Colonic mucosa (tissue), 4 donors: ENCODE measurements at places on chromosomes 2 and 18. TPM values are rescaled to one million over a fixed set of nuclear protein-coding genes. Genes with fewer than 3 reads are reported as not detected.

GRCh38 chr18:9814431-9814830, 71.3 kb upstream of the TXNDC2 start:
- DNase-seq, result no peak

DNA sequence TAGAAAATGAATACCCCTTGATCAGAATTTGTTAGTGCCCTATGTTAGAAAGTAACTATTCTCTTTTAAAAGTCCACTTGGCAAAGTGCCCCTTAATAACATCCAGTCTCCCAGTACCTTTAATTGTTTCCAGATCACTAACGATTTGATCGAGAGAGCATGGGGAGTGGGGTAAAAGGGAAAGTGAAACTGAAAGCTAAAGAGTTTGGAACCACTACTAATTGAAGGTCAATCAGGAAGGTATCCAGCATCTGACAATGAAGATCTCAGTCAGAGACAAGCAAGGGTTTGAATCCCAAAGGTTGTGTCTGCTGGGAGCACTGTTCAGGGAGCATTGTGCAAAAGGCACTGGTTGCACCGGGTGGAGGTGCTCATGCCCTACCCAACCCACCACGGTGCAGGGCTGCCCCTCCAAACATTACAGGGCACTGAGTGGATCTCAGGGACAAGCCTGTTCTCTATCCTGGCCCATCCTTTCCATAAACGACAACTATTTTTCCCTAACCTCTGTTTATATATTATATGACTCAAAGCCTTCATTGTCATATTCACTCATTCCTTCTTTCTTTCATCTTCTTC, 14.6 kb upstream of the RIT2 start:
- no peak for DNase-seq

GRCh38 chr2:177318613-177319012, 54.1 kb upstream of the NFE2L2 start:
- DNase-seq, result no peak

DNA sequence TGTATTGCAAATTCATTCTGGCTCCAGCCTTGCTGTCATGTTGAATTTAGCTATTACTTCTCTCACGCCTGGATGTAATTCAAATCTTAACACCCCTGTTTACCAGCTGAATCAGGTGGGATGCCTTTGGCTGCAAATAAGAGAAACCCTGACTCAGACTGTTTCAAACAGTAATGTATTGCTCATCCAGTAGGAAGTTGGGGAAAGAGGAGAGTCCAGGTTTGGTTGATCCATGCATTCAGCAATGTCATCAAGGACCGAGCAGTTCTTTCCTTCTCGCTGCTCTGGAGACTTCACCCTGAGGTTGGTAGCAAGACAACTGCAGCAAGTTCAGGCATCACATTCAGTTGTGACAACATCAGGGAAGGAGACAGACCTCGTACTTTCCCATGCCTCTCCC, 6.4 kb upstream of the DARS1 start:
- DNase-seq, result no peak

DNA sequence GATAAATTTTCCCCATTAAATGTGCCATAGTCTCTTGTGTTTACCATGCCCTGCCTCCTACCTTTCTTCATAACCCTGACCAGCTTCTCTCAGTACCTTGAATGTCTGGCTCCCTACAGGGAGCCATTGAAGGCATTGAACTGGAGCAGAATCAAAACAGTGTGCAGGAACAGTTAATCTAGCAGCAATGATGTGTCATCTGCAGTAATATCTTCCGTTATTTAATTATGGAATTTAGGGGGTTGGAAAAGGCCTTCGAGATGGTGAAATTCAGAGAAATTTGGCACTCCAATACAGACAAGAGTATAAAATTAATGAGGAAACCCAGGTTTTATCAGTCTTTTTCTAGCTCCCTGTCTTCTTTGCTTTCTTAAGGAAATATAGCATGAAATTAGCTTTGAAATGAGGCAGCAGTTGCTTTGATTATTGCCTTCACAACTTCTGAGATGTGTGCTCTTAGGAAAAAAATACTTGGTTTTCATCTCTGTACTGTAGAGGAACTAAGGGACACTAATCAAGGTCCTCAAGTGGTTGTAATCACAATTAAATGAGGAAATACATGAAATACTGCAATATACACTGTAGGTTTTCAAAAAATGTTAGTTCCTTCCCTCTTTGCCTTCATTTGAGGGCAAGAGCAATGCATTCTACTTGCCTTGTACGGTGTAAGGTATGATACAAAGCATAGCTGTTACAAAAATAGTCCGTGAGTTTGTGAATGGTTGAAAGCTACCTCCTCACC, 369.1 kb downstream of the SETBP1 start:
- no peak for DNase-seq

ALPP gene
- 0.37 TPM for total RNA-seq

DNA sequence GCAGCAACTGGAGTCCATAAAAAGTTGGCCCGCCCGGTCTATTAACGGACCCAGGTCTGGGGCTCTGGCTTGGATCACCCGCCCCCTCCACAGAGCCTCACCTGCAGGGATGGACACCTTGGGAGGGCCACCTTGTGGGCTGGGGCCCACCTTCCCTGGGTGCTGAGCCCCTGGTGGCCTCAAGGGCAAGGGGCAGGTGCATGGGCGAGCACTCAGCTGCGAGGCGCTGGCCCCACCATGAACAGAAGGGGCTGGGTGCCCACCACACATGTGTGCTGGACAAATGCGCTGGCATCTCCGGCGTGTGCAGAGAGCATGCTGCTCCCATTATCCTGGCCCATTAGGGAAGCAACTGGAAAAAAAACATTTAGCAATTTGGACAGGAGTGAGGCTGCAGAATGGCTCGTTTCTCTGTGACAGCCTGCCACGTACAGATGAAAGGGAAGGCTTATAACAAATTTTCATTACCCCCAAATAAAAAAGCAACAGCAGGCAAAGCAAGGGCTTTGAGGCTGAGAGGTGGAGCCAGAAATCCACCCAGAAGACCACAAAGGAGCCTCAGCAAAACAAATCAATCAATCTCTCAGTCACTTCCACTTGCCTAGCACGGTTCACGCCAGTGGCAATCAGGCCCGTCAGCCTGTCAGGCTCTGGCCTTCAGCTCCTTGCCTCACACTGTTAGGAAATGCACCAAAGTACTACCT, 253.1 kb upstream of the ZNF521 start:
- no peak for DNase-seq

DNA sequence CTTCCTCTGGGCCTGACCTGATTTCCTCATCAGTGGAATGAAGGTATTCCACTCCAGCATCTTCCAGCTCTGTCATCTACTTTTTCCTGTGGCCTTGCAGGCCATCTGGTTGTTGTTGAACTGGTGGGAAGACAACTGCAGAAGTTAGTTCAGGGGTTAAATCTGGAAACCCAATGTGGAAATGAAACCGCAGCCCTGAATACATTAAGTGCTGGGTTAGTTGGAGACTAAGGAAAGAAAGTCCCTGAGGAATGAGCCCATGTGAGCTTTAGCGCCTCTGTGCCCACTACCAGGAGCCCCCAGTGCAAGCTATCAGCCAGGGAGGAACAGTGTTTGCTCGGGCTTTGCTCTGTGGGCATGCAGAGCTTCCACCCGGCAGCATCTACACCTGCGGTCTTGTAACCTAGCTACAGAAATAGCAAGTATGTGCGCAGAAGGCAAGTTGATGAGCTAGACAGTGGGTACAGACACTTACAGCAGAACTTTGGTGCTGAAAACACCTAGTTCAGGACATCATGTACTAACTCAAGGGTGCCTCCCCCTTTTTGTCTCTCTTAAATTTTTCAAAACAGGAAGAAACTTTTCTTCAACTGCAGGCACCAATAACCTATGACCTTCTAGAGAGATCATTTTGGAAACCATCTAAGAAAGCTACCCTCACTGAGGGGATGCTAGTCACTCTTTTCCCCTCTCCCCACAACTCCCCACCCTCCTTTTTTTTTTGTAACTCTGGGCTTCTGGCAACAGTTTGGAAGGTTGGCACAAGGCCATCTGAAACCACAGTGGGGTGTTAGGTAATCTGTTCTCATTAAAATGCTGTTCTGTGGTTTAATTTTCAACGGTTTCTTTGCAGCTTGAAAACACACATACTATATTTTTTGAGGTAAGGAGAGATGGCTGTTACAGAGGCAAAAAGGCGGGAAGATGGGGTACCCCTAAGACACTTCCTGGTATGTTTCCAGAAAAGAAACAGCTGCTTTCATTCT, 18.3 kb upstream of the CXCR4 start:
- DNase-seq, result peak; percentile 20

USP40 gene
- 22.1 TPM for total RNA-seq

- DNase-seq, result peak; percentile 39
Observed at GRCh38 chr2:233544200-233544610, 22.4 kb downstream of the USP40 start.

DNA sequence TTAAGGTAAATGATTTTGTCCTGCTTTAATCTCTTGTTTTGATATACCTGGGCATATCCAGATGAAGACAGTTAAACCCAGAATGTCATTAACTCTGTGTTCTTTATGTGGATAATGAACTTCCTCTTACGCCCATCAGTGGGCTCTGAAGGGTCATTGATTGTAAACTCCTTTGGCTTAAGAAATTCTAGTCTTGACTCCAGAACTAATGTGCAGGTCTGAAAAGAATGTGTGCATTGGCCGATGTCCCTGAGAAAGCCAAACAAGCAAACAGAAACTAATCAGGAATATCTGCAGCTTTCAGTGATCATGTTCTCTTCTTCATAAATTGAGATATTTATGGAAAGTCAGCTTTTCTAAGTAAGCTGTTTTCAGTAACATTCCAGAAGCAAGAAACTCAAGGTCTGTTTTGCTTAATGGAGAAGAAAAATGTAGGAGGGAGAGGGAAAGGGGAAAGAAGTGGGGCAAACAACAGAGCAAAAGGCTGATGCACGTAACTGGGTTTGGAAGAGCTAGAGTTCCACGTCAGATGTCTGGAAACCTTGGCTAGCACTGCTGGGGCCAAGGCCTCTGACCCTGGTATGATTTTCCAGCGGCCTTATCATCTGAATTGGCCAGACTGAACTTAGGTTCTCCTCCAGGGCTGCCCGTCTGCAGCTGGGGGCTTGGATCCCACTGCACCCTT, 61.3 kb upstream of the FHL2 start:
- DNase-seq, result no peak

DNA sequence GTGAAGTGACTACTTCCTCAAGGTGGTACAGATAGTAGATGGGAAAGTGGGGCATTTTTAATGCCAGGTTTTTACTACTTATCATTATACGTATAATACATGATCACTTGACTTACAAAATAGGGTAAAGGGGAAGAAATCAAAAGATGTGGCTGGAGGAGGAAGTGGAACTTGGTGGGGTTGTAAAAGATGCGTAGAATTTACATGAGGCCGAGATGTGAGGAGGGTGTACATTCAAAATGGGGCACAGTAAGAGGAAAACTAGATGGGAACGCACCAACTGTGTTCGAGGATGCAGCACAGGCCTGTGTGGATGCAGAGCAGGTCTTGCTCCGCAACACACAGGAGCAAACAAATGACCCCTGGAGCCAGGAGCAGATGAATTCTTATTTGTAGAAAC, 403.3 kb downstream of the TXNL1 start:
- no peak for DNase-seq

DNA sequence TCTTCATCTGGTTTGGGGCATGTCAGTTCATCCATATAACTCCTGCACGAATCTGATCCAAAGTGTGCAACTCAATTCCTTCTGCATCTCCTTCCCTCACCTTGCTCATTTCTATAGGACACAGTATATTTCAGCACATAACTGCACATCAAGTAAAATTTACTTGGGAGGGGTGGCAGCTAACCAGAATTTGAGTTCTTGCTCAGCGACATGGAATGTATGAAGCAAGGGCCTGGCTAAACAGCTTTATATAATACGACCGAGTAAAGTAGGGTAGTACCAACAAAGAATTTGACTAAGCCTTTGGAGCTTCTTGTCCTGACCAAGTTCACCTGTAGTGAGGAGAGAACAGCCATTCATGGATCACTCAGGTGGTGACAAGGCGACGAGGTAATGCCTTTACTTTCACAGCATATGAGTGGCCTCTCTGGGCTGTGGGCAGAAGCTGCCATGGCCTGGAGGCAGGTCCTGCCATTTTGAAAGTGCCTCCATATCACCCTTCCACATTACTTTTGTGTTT, 570.2 kb upstream of the TNP1 start:
- no peak for DNase-seq

- DNase-seq, result no peak
Observed at GRCh38 chr2:224180810-224181209, 141.7 kb upstream of the SERPINE2 start.

DLGAP1 gene
- 0.50 TPM for total RNA-seq

DNA sequence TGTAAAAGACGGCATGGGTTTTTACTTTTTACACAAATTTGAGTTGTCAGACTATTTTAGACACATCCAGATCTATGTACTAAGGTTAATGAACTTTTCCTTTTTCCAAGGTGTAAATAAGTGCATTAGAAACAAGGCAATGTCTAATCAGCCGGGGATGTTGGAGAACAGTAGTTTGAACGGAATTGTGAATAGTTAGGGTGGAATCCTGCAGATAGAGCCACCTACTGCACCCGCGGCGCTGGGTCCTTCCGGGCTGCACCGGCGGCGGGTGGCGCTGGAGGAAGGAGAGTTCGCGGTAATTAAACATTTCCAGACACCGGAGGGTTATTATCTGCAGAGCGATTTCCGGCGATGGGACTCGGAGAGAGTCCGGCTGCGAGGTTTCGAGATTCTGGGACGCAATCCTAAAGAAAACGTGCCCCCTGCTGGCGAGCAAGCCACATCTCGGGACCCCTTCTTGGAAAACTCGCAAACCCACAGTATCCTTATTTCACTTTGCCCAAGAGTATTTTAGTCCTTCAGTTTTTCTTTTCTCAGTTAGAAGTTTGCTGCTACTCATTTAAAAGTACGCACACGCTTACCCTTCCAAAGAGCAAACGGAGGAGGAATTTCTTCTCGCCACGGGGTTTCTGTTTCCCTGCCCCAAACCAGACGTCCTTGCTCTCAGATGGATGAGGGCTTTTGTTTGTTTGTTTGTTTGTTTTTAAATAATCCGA, 4.5 kb upstream of the OSR1 start:
- DNase-seq, result peak; percentile 88

GRCh38 chr2:12293874-12294273, 422.9 kb upstream of the TRIB2 start:
- DNase-seq, result no peak

DNA sequence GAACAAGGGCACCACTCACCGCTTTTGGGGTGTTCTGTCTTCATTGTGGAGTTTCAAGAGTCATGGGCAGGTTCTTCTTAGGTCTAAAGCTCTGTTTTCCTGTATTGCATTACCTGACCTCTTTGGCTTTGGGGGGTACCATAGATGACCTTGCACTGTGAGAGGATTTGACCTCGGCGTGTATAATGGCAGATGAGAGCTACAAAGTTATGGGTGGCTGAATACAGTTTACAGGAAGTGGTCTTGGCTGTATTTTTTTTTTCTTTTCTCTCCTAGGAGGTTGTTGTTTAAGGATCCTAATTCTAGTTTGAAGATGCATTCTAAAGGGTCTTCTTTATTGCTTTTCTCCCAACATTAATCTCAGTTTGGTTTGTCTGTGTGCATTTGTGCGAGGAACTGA, 11.5 kb downstream of the GAL3ST2 start:
- DNase-seq, result no peak

- no peak for DNase-seq
Observed at GRCh38 chr18:22303927-22304326, 113.8 kb downstream of the CTAGE1 start.

NT5C1B gene
- total RNA-seq, result not detected

- no peak for DNase-seq
Observed at GRCh38 chr2:11109002-11109401, 46.3 kb upstream of the SLC66A3 start.

- peak; percentile 26 for DNase-seq
Observed at GRCh38 chr2:241803387-241804325, 5.3 kb upstream of the NEU4 start.

- DNase-seq, result no peak
Observed at GRCh38 chr2:202911203-202911511, 316 bp downstream of the WDR12 start.

- DNase-seq, result no peak
Observed at GRCh38 chr18:67117804-67118203, 398.7 kb downstream of the DSEL start.
